Activated T-helper 2 cell treated with anti-CD3 and anti-CD28 coated beads, Interferon-gamma antibody, Interleukin-2, Interleukin-4, amounts not matched to agents 10 μg/mL and 5 μg/mL and 100 μg/mL, durations not matched to agents 14 hours and 24 hours and 36 hours (primary cell): ENCODE measurements at places on chromosomes 13 and 19. TPM values are rescaled to one million over a fixed set of nuclear protein-coding genes. Genes with fewer than 3 reads are reported as not detected.

FFAR2 gene
- total RNA-seq: not detected in 2 replicates

GRCh38 chr13:112172641-112173251, 105.8 kb downstream of the SOX1 start:
- DNase-seq: no peak

- DNase-seq: no peak
Measured at GRCh38 chr13:33860526-33860925, 42.6 kb downstream of the RFC3 start.

- no peak for DNase-seq
Measured at GRCh38 chr13:46526100-46526735, 26.8 kb upstream of the LRCH1 start.

- DNase-seq: no peak
Measured at GRCh38 chr13:44592216-44592847, 16.2 kb upstream of the TSC22D1 start.

DNA sequence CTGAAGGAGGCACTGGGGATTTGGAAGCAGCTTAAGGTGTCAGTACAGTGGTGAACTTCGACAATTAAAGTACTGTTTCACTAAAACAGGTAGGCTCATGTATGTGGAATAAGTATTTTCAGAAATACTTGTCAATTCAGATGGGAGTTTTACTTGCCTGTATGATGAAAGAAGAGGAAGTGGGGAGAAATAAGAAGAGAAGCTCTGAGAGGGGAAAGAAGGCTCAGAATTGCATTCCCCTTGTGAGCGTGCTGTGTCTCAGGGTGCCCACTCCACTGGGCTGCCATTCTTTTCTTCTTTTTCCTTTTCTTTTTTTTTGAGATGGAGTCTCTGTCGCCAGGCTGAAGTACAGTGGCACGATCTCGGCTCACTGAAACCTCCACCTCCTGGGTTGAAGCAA, 38.6 kb upstream of the RNF17 start:
- no peak for DNase-seq

- no peak for DNase-seq
Measured at GRCh38 chr19:8681345-8682029, 17.1 kb downstream of the ACTL9 start.

- no peak for DNase-seq
Measured at GRCh38 chr13:91701975-91702374, 303.6 kb downstream of the GPC5 start.

DNA sequence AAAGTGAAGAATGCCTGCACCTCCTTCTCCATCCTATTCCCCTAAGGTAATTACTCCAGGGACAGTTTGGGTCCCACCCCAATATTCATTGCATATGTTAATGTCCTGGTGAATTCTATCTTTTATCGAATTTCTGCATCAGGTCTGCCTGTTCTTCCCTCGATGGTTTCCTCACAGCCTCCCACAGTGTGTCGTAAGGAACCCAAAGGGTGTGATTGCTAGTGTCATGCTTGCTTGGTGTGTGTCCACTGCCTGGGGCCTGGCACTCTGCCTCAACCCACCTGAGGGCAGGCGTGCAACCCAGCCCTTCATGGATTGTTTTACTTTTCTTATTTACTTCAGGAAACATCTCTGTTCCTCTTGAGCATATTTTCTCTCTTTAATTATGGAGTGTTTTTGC, 60.2 kb upstream of the CYSLTR2 start:
- no peak for DNase-seq

DNA sequence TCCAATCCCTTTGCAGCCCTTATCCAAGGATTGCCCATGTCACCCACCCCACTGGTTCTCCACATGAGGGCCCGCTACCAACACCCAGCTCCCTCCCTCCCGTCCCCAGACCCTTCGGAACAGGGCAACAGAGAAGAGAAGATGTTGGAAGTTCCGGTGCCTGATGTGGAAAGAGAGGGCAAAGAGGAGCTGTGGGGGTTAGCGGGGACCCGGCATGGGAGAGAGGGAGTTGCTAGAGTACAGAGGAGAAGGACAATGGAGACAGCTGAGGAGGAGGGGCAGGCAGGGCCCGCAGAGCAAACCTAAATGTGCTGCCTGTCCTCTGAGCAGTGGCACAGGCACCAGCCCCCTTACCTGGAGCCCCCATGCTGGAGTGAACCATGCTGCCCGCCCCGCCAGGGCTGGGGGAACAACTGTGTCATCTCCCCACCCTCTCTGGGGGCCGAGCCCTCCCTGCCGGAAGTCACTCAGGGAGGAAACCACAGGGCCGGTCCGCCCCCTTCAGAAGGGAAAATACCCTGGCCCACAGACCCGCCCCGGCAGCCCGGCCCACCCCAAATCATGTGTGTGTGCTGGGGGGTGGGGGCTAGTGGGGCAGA, at the start of gene POU2F2:
POU2F2 (minus strand) TSS at position 417 of the 599 bp plus-strand sequence; CDS start at position 382, 35 bp downstream.
- DNase-seq: peak; percentile 82
